ENCODE measurements at places on chromosomes 12 and 14.

DNA sequence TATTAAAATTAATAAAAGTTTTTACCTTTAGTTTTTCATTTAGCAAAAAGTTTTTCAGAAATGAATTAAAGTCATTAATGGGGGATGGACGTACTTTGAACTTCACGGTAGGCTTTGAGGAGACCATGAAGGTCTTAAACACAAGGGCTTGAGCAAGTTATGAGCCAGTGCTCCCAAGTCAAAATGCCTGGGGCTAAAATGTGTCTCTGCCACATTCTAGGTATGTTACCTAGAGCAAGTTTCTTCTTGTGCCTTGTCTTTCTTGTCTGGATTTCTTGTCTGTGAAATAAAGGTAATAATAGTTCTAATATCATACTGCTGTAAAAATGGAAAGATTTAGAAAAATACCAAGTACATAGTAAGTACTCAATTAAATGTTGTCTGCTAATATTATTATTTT is 132.7 kb upstream of the USP15 start:
- DNase-seq = no peak

DNA sequence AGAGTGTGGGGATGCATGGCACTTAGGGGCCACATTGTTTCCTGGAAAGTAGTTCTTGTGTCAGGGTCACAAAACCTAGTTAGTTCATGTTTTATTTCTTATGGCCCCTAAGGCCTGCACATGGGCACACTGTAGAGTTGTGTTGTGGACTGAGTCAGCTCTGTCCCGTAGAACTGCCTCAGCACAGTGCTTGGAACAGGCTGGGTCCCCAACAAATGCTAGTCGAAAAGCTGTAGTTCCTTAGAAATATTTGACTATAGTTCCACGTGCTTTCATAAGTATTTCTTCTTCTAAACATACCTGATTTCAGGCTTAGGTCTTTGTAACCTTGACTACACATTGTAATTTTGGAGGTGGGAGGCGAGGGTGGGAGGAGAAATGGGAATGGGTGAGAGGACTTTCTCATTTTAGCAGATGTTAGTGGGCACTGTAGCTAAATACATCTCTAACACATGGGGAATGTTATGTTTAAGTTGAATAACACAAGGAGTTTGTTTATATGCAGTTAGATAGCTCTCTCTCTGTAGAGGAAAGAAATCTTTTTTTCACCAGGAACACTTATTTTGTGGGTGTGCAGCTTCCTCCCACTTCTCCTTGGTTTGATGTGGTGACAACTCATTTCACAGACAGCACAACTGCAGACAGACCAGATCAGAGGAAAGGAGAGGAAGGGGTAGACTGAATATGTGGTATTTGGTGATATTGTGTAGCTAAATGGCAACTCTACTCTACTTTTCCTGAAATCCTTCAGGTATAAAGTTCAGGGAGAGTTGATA is 39.5 kb upstream of the DACT1 start:
- no peak for DNase-seq

DNA sequence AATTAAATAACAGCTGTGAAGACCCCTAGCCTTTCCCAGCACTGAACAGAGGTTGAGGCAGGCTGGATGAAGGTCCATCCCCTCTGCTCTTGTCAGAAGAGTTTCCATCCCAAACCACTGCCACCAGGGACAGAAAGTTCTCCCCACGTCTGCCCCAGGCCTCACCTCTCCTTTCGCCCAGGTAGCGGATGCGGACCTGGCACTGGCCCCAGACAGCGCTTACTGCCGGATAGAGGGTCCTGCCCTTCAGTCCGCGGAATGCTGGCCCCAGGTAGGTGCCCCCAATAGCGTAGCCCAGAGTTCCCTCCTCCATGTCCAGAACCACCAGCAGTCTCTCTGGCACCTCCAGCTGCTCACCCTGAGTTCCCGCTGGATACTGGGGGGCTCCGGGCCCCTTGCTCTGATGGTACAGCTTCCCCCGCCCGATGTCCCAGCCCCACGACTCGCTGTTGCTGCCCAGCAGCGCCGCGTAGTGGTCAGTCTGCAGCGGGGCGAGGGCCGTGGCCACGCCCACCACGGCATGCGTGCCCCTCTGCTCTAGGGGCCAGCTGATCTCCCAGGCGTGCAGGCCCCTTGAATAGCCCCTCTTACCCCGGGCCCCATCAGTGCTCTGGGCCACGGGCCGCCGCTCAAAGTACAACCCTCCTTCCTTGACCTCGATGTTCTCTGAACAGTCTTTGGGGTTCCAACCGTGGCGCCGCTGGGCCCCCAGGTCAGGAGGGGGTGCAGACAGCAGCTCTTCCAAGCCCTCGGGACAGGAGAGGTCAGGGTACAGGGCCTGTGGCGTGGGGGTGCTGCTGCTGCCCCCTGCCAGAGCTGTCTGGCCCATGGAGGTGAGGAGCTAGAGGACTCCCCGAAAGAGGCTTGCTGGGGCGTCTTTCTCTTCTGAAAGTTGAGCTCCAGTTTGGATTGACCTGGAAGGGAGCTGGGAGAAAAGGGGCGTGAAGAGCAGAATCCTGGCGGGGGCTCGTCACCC is 742 bp downstream of the SPSB2 start:
- DNase-seq = peak; percentile 66

DNA sequence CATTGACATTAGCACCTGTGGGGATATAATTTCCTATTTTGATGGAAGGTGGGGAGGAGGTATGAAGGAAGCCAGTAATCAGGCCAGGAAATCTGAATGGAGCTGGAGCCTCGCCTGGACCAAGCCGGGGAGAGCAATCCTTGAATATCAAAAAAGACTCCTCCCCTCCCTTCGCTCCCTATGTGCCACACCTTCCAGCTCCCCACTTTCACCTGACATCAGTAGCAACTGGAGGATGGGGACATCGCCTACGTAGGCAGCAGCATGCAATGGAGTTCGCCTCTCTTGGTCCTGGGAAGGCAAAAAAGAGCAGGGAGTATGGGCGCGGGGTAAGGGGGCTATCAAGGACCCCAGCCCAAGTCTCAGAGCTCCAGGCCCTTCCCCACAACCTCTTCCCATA is 1.1 kb downstream of the ANKRD52 start:
- no peak for DNase-seq

GRCh38 chr12:116937640-116938039 is 26.9 kb downstream of the FBXW8 start:
- no peak for DNase-seq

DNA sequence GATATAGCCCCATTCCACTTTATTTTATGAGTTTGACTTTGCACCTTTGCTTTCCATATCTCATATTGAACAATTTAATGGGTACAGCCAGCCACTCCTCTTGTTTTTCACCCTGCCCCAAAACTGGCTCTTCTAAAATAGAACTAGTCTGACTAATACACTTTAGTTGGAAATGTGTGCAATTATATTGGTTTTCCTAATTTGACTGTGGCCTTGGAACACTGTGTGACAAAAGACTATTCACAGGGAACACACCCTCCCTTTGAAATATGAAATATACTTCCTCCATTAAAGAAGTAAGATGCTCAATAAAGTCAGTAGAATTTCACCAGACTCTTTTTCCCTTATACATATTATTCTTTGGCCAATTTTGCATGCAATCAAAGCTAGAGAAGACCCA is 218.6 kb upstream of the DCN start:
- DNase-seq = no peak

DNA sequence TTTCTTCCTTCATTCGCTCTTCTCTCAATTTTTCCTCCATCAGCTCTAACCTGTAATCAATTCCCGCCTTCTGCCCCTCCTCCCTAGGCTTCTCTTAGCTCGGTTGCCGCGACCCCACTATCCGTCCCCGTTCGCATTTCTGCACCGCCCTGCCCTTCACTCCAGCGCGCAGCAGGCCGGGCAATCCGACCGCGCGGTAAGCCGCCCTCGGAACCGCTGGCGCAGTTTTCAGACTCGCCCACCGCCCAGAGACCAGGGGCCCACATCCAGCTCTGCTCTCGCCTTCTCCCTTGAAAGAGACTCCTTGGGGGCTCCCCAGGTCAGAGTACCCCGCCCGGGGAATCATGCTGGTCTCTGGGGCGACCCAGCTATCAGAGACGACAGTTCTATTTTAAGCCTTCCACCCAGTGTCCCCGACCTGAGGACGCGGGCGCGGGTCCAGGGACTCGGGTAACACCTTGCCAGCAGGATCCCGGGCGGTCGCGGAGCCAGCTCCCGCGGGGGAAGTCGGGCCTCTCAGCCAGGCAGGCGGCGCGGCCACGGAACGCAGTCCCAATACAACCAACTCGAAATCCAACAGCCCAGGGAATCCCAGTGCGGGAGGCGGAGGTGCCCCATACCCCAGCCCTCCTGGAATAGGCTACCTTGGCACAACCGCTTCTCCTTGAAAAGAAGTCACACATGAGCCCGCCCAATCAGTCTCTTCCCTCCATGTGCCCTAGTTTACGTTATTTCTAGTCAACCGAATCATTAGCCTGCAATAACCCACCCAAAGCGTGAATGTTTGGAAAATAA is 5.7 kb upstream of the SLC38A4 start:
- DNase-seq = no peak

GRCh38 chr14:26415618-26416123 is 182.2 kb downstream of the NOVA1 start:
- no peak for DNase-seq

DNA sequence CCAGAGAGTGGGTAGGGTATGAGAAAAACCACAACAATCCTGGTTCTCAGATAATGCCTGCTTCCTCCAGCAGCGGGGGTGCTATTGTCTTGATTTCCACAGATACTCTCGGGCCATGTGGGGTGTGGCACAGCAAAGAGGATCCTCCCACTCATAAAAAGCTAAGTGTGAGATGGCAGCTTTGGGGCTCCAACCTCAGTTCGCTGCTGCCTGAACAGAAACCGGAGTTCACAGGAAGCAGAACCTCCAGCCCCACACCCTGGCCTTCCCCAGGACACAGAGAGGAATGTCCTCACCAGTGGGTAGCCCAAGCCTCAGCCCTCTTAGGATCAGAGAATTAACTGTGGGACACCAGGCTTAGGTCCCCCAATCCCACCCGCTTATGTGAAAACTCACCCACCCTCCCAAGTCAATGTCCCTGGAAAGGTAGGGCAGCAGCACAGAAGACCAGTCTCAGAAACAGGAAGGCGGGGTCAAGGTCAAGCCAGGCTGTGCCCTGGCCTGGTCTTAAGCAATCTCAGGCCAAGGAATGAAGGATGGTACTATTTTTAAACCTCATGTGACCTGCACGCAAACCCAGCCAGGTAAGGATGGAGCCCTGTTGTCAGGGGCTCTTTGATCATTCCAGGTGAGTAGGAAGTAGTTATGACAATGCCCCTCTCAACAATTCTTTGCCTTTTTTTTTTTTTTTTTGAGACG is 9.0 kb downstream of the KCTD10 start:
- no peak for DNase-seq

- DNase-seq = no peak
Observed at GRCh38 chr12:54588110-54588889, at the start of gene PPP1R1A. PPP1R1A (minus strand) TSS chr12:54588659; CDS start chr12:54588488, 171 bp downstream.

DNA sequence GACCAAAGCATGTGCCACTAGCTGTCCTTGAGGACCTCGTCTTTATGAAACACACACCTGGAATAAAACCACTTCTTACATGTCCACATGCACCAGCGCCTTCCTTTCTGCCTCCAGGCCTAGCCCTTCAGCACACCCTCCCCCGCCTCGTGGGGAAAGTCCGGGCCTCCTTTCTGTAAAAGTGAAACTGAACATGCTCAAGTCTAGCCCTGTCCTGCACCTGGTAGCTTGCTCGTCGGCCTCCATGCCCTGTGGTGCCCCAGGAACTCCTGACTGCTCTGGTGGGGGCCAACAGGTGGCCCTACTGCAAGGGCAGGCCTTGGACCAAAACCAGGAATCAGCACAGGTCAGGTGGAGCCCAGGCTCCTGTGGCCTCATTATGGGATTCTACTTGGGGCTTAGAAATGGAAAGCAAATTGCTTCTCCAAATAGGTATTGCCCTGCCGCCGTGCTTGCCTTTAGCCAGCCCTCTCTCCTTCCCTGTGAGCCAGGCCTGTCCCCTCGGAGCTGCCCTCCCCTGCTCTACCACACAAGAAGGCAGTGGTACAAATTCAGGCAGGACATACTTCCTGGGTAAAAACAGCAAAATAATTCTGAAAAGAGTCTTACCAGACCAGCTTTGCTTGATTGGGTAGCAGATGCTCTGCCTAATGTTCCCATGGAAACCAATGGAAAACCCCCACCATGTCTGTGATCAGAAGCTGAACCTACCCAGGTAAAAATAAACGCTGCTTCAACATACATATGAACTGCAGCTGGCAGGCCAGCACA is 43.5 kb downstream of the ERH start:
- no peak for DNase-seq

GRCh38 chr14:103329401-103330347 is 4.4 kb upstream of the EIF5 start:
- peak; percentile 42 for DNase-seq

DNA sequence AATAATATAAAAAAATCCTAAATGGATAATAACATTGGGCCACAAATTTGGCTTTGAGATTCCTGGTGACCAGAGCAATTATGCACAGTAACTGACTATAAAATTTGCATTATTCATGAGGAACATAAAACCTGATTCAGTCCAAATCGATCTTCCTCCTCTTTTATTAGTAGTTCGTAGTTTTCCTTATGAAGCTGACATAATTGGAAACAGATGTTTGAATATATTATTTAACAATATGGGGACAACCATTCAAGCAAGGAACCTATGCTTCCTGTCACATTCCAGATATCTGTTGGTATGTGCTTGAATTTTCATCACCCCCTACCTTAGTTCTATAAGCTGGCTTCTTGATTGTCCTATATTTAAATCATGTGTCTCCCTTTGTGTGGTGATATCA is 34.9 kb downstream of the CCDC175 start:
- no peak for DNase-seq

DNA sequence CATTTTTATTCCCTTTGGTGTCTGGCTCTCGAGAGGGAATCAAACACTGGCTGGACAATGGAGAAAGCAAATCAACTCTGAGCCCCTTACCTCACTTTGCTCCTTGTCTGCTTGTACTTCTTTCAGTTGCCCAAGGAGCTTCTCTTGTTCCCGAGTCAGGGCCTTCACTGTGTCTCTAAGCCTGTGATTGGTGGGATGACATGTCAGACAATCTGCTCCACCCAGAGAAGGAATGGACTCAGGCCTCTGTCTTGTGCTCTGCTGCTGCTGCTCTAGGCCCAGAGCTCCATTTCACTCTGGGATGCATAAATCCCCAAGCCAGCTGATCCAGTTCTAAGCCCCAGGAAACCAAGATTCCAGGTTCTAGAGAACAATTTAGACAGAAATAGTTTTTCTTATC is 7.6 kb downstream of the CALCOCO1 start:
- DNase-seq = no peak

GRCh38 chr14:99042381-99043266 is 229.4 kb downstream of the BCL11B start:
- no peak for DNase-seq

- DNase-seq = no peak
Observed at GRCh38 chr14:22472935-22473854, 115.8 kb downstream of the DAD1 start.

DNA sequence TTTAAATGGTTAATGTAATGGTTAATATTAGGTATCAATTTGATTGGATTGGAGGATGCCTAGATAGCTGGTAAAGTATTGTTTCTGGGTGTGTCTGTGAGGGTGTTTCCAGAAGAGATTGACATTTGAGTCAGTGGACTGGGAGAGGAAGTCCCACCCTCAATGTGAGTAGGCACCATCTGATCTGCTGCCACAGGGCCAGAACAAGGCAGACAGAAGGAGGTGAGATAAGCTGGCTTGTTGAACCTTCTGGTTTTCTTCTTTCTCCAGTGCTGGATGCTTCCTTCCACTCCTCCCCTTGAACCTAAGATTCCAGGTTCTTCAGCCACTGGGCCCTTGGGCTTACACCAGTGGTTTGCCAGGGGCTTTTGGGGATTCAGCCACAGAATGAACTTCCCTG is 756.5 kb upstream of the LRFN5 start:
- no peak for DNase-seq
